Inflammatory macrophage treated with lipopolysaccharide for 4 hours (primary cell): ENCODE measurements at places on chromosomes 4 and X.

- DNase-seq = no peak
Observed at GRCh38 chr4:34619531-34620162, 1624.7 kb downstream of the ARAP2 start.

GRCh38 chrX:10856797-10857196 is 236.4 kb upstream of the MID1 start:
- no peak for DNase-seq

DNA sequence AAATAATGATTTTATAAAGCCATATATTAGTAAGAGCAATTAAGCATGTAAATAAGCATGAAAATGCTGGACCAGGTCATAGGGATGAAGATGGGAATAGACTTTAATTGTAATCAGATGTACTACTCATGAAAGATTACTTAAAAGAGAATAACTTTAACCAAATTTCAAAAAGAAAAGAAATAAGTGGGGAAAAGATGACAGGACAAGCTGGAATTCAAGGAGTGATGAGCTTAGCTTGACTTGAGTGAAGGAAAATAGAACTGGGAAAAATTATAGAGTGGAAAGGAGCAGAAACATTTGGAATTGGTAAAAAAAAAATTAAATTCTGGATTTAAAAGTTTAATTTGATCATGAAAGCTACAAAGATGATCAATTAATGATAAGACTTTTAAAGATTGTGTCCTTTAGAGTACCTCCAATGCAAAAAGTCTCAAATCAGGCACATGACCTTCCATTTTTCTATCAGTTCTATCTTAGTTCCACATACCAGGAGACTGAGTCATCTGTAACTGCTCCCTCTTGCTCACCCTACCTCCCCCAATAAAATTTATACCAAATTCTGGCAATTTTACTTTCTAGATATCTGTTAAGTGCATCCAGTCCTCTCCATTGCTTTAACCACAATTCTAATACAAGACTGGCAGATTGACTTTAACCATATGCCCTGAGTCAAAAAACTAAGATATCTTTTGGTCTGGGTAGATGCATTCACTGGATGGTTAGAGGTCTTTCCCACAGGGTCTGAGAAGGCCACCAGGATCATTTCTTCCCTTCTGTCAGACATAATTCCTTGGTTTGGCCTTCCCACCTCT is 56.4 kb upstream of the SLIT2 start:
- no peak for DNase-seq

GRCh38 chr4:111628437-111628836 is 516.8 kb upstream of the FAM241A start:
- DNase-seq = no peak

- no peak for DNase-seq
Observed at GRCh38 chr4:105345358-105345757, 128.5 kb downstream of the PPA2 start.

- DNase-seq = no peak
Observed at GRCh38 chr4:14841801-14842768, 160.2 kb upstream of the CPEB2 start.

- DNase-seq = no peak
Observed at GRCh38 chr4:36624030-36624429, 342.6 kb downstream of the DTHD1 start.

GRCh38 chr4:64409300-64409699 is at the start of gene TECRL:
TECRL (minus strand) TSS chr4:64409450; CDS start chr4:64409351, 99 bp downstream.
- DNase-seq = no peak

DNA sequence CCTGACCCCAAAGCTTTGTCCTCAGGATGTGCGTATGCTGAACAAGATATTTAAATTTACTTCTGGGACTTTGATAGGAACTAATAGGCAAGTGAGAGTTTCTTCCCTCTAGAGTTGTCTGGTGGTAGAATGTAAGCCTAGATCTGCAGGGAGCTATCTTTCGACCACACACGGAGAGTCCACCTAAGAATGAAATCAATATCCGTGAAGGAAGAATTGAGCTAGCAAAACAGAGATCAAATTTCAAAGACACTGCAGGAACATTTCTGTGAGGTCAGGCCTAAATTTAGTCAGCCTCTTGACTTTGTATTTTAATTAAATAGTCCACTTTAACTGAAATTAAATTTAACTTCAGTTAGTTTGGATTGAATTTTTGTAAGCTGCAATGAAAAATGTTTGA is 871.3 kb downstream of the RAB28 start:
- DNase-seq = no peak

GRCh38 chr4:151808120-151808529 is 47.3 kb upstream of the GATB start:
- no peak for DNase-seq

DNA sequence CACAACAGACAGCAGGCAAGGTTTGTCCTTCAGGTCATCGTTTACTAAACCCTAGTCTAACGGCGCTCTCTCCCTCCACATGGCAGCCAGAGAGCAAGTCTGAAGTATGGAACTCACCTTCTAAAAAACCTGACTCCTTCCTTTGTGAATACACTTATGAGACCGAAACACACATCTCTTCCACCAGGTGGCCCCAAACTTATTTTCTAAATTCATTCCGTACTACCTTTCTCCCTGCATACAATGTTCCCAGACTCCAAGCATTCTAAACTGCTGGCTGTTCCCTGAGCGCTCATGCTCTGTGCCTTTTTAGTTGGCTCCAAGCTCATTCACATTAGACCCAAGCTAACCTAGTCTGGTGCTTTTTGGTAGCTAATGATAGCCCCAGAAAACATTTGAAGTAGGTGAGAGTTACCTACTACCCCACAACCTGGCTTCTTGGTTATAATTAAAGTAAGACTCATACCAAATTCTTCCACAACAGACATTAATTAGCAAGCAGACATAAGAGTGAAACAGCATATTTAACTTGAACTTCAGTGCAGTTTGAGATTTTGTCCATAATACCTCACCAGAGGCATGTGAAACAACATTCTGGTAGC is 67.6 kb upstream of the DCLK2 start:
- peak; percentile 30 for DNase-seq

DNA sequence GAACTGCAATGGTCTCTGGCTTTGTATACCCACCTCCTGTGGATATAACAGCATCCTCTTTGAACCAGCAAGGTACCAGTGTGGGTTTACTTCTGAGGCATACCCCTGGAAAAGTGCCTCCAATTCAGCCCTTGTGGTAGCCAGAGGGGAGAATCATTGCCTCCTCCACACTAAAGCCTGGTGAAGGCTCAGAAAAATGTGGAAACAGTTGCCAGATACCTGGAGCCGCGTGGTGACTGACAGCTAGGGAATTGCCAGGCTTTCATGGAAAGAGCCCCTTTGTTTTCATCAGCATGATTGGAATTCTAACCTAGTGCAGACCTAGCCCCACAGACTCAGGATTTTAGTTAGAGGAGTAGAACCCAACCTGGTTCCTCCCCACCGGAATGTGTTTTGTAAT is 168.6 kb upstream of the KLF3 start:
- DNase-seq = no peak

DNA sequence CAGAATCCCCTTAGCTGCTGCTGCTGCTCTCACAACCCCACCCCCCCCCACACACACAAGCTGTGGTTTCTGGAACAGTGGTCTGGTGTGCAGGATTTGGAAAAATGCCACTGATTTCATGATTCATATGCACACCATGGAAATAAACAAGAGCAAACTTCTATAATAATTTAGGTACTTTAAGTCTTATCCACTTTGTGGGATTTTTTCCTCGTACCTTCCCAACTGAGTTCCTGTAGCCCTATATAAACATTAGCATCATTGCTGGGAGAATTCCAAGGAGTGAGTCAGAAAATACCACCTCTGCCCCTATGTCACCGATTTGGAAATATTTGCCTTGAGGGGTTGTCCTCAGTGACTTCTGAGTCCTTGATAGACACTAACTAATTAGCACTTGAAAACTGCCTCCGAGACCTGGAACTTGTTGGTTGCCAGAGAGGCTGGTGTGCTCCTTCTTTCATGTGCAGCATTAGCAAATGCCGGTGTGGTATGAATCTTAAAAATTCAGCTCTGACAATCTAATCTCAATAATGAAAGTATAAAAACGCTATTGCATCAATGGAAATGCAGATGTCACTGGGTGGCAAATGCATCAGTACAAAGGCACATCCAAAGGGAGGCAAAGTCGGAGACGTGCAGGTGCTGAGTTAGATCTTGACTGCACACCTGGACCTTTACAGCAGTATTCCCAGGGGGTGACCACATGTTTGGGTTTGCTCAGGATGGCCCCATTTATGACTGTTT is 61.8 kb downstream of the CPE start:
- DNase-seq = no peak

- DNase-seq = no peak
Observed at GRCh38 chr4:57191523-57192034, 81.4 kb upstream of the IGFBP7 start.

GRCh38 chr4:3673176-3673575 is 93.0 kb upstream of the ADRA2C start:
- no peak for DNase-seq

GRCh38 chr4:47203593-47203992 is 172.2 kb downstream of the GABRB1 start:
- no peak for DNase-seq

DNA sequence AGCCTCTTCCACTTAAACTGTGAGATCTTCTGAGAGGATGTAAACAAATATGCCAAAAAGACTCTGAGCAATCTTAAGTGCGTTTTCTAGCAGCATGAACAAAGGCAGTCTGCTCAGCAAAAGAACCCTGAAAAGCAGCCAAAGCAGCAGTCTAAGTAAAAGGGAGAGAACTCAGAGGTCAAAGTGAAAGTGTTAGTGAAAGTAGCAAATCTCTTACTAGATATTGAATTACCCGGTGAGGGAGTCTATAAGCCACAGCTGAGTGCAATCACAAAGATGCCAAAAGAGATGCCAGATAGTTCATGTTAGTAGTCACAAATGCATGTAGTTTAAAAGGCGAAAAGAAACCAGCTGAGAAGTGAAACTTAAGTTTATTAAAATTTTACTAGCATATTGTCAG is 7.9 kb upstream of the GNRHR start:
- peak; percentile 17 for DNase-seq

GRCh38 chr4:12724510-12724909 is 759.6 kb downstream of the RAB28 start:
- DNase-seq = peak; percentile 2

DNA sequence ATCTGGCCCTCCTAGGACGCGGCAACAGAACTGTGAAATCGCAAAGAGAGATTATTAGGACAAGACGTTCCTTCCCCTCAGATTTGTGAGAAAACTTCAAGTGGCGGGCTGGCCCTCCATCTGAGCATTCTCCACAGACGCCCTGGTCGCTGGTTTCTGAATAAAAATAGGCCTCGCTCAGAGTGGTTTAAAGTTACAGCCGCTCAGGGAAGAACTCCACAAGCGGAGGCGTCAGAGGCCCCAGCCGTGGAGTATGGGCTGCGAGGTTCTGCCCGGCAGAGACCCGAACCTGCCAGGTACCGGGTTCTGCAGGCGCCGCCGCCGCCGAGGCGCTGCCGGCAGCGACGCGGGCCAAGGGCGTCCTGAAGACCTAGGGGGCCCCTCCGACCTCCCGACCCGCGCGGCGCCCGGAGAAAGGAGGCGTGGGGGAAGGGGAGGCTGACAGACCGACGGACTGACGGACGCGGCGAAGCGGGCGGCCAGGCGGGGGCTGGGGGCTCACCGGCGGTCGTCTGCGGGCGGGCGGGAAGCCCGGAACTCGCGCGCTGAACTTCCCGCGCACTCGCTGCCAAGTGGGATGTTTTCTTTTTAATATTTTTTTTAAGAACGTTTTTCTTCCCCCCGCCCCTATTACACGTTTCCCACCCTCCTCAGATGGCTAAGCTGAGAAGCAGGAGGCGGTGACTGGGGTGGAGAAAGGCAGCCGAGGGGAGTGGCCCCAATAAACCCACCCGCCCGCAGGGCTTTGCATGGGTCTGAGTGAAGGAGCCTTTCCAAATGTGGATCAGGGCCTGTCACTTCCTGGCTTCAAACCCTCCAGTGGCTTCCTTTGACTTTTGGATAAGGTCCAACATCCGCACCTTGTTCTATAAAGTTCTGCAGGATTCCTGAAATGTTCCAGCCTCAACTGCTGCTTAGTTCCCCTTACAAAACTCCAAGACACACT is at the start of gene PABPC4L:
Gene PABPC4L, minus strand, starts transcription at position 574 of the 946 bp plus-strand sequence. CDS start 770 bp downstream, outside the sequence.
- no peak for DNase-seq

- DNase-seq = no peak
Observed at GRCh38 chr4:11801466-11802446, 373.1 kb upstream of the HS3ST1 start.

GRCh38 chrX:19805046-19805690 is 82.2 kb downstream of the SH3KBP1 start:
- DNase-seq = no peak

DNA sequence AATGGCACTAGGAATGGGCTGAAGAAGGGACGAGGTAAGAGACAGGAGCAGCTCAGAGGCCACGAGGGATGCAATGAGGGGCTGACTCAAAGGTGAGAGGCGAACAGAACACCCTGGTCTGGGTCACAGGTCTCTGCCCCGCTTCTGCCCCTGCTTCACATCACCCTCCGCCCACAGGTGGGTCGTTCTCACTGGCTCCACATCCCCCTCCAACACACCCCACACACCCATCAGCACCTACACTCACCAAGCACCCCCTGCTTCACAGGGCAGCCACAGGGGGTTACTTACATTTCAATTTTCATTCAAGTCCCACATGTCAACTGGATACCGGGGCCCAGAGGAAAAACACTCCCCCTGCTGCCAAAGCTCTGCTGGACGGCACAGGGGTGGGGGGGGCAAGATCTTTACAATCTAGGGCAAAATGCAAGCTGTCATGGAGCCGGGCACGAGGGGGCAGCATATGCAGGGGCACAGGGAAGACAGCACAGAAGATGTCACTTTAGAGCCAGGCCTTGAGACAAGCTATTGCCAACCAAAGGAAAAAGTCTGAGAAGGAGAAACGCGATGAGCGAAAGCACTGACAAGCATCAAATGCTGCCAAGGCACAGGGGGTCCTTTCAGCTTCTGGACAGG is 94.0 kb downstream of the AFAP1 start:
- no peak for DNase-seq

DNA sequence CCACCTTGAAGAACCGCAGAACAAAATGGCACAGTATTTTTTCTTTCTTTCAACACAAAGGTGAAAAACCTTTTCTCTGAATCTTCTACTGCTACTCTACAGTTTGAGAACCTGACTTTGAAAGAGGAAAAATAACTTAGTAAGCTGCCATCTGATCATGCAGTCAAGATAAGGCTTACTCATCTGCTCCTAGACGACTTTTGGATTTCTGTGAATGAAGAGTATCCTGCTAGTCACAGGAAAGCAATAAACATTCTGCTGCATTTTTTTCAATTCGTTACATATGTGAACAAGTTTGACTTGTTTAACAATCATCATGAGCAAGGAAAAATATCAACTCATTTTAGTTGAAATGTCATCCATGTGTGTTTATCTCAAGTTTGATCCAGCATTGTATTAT is 25.2 kb downstream of the TIGD2 start:
- no peak for DNase-seq

- no peak for DNase-seq
Observed at GRCh38 chrX:35104626-35105025, 162.0 kb downstream of the FAM47B start.
